GM06990 (cell line): ENCODE measurements at places on chromosomes 13 and 19.

GRCh38 chr13:76316998-76317527, 569.1 kb downstream of the KCTD12 start:
- DNase-seq = no peak

DNA sequence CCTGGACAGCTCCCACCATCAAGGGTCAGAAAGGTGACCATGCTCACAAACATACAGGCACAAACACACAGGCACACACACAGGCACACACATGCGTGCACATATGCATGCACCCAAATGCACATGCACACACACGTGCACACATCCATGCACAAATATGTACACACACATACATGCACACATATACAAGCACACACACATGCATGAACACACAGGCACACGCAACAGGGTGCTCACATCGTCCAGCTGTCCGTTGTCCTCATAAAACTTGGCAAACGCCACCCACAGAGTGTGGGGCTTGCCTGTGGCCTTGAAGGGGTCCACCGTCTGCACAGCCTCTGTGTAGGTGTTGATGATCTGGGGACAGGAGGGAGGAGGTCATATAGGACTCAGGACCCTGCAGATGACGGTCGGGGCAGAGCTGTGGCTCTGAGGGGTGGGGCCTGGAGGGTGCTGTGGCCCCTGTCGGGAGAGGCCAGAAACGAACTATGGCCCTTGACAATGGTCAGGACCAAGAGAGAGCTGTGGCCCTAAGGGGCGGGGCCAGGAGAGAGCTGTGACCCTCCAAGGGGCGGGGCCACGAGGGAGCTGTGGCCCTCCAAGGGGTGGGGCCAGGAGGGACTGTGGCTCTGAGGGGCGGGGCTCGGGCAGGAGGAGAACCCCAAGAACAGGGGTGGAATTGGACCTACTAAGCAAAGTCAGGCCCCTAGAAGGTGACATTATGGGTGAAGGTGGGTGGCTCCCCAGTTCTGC, 6.2 kb downstream of the XAB2 start:
- DNase-seq = no peak

DNA sequence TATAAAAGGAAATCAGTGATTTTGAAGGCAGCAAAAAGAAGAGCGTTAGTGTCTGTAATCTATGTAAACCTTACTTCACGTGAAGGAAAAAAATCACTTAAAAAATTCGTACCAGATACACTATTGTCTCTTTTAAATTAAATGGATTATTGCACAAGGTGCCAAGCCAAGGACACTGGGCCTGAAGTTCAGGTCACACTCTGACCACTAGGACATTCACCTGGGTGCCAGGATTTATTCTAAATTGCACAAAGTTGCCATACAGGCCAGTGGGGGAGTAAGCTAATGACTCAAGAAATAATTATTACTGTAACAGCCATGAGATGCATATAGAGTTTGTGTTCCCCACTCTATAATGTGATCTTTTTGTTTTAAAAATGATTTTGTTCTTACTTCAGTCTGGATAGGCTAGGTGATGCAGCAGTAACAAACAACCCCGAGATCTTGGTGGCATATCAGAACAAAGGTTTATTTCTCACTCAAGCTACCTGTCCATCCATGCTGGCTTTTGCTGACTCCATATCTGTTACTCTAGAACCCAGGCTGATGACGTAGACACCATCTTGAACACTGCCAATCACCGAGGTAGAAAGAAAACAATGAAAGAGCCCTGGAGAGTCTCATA, 252.1 kb downstream of the DCT start:
- no peak for DNase-seq

- no peak for DNase-seq
These were observed 649.1 kb upstream of the SLC10A2 start for GRCh38 chr13:103715335-103715734.

DNA sequence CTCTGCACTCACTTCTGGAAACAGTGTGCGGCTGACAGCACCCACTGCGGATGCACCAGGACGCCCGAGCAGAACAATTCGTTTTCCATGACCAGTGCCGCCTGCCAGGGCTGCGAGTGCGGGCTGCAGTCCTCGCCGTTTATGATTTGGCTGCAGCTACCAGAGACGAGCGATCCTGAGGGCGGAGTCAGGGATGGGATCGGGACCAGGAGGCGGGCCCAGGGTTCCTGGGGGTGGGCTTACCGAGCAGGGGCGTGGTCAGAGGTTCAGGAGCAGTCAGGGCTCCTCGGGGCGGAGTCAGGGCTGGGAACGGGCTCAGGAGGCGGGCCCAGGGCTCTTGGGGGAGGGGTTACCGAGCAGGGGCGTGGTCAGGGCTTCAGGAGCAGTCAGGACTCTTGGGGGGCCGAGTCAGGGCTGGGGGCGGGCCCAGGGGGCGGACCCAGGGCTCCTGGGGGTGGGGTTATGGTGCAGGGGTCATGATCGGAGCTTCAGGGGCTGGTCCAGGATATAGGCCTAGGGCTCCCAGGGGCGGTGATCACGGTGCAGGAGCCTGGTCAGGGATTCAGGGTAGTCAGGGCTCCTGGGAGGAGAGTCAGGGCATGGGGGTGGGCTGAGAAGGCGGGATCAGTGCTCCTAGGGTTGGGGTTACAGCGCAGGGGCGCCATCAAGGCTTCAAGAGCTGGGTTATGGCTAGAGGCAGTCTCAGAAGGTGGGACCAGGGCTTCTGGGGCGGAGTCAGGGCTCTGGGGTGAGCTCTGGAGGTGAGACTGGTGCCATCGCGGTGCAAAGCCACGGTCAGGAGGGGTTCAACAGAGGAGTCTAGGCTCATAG, 1.7 kb downstream of the KLK4 start:
- DNase-seq = peak; percentile 80

GRCh38 chr19:16296713-16297112, 27.9 kb upstream of the KLF2 start:
- DNase-seq = no peak

- no peak for DNase-seq
These were observed 307.6 kb downstream of the GPC6 start for GRCh38 chr13:93534181-93534700.

- peak; percentile 69 for DNase-seq
These were observed 670 bp downstream of the MAP2K7 start for GRCh38 chr19:7904074-7905020.

GRCh38 chr19:1455336-1456120, 5.6 kb downstream of the APC2 start:
- DNase-seq = peak; percentile 79

DNA sequence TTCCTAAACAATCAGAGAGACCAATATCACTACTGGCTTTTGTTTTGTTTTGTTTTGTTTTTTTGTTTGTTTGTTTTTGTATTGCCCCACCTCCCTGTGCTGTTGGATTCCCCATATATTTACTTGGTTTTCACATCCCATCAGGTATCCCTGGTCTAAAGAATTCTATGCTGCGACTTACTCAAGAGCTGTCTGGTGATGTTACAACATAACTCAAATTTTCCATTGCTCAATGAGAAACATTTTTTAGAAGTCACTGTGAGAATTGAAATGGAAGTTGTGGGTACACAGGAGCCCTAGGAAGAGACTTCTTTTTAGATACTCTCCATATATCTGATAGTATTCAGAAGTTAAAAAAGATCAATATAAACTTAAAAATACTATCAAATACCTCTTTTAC, 181.4 kb downstream of the KLF5 start:
- no peak for DNase-seq

GRCh38 chr19:11090997-11091702, 1.9 kb downstream of the LDLR start:
- DNase-seq = no peak

DNA sequence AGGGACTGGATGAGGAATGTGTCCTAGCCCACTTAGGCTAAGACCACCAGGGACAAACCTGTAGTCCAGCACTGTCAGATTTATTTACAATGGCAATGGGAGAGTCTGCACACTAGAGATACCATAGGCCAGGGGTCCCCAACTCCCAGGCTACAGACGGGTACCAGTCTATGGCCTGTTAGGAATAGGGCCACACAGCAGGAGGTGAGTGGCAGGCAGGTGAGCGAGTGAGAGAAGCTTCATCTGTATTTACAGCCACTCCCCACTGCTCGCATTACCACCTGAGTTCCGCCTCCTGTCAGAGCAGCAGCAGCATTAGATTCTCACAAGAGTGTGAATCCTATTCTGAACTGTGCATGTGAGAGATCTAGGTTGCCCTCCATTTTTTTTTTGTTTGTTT, 2.4 kb downstream of the THAP8 start:
- DNase-seq = no peak

DNA sequence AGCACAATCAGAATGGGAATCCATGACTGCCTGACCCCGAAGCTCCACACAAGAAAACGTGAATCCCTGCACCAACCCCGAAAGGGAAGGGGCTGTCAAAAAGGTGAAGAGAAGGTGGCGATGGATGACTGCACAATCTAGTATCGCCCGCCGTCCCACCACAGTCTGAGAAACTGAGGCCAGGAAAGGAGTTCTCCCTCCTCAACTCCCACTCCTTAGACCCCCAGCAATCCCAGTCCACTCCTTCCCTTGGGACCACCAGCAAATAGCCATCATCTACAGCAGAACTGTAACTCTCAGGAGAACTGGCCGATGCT, 451 bp downstream of the NOSIP start:
- no peak for DNase-seq

DNA sequence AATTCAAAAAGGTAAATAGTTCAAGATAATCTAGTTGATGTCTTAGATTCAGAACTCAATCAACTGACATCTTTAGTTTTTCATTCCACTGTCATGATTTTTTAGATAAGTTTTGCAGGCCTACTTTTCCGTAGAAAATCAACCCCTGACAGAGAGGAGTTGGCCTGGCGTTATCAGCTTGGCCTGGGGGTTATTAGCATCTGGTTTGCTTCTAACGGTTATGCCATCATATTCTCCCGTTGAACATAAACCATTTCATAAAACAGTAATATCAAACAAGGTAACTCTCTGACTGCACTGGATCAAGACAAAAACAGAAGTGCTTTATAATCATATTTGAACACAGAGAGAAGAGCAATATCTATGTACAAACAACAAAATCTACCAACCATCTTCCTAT, 130.8 kb upstream of the PCDH20 start:
- no peak for DNase-seq

GRCh38 chr19:41570639-41571112, 5.3 kb upstream of the CEACAM21 start:
- peak; percentile 33 for DNase-seq

GRCh38 chr19:12796146-12797071, 5.1 kb downstream of the JUNB start:
- DNase-seq = peak; percentile 62

GRCh38 chr19:1253514-1254080, 5.2 kb downstream of the MIDN start:
- no peak for DNase-seq

DNA sequence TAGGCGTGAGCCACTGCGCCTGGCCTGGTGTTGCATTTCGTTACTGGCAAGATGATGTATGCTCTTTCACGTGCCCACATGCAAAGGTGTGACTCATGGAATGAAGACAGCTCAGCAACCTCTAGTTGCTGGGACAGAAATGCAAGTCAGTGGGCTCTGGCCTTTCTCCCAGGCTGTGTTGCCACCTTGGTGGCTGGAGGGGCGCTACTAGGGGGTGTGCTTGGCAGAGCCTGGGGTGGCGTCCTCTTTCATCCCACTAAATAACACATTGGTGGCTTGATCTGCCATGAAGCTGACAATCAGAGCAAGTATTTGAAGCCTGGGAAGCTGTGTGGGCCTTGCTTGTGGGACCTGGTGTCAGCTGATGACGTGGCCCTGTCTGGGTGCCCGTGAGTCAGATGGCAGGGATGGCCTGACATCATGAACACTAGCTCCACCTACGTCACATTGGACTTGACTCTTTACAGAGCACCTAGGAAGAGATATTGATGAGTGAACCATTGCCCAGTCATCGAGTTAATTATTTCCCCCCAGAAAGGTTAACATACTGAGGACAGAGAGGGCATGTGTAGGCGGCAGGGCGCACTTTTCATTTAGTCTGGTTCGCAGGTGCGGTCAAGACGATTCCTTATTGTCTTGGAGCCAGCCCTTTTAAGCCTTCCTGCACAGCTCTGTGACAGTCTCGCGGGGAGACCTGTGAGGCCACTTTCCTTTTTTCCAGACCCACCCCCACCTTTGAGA, 154.2 kb downstream of the TM9SF2 start:
- no peak for DNase-seq
